ENCODE measurements at places on chromosomes 1 and 21.

DNA sequence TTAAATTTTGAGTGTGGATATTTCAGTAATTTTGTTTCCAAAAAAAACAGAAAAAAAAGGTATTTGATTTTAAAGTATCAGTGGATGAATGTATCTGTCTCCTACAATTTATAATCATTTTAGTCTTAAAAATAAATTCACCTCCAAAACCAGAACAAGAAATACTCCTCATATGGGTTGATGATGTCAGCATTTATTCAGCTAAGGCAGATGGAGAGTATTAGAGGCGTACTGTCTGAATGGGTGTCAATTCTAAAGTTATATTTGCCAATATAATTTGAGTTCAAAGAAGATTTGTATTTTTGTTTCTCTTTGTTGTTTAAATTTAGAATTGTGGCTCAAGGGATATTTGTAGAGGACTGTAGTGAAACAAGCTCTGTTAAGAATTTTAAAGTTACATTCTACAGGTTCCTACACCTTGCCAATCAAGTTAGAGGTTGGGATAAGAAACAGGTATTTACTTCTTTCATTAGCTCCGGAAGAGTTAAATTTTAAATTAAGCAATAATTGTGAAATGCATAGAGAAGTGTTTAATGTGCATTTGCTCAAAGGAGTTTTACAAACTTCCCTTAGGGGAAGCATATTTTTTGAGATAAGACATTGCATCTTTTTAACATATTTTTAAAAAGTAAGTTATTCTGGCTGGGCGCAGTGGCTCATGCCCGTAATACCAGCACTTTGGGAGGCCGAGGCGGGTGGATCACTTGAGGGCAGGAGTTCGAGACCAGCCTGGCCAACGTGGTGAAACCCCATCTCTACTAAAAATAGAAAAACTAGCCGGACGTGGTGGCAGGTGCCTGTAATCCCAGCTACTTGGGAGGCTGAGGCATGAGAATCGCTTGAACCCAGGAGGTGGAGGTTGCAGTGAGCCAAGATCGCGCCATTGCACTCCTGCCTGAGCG is 1.2 kb downstream of the PLA2G4A start:
- no peak for DNase-seq

GRCh38 chr1:30323841-30324240 is 399.5 kb downstream of the MATN1 start:
- no peak for DNase-seq

DNA sequence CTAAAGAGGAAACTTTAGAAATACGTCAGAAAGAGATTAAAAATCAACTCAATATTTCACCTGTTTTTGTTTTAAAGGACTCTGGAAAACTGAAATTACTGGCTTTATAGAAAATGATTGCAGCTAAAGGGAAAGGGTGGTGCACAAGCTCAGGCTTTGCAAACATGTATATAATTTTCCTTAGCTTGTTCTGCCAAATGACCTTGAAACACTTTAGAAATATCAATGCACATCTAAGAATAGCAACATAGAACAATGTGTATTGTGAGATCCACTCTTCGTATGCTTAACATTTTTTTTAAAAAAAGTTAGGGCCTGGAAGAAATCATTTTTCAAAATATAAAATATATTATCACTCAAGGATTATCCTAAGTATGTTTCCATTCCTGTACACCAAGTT is 143.9 kb downstream of the NTPCR start:
- DNase-seq, result no peak

DNA sequence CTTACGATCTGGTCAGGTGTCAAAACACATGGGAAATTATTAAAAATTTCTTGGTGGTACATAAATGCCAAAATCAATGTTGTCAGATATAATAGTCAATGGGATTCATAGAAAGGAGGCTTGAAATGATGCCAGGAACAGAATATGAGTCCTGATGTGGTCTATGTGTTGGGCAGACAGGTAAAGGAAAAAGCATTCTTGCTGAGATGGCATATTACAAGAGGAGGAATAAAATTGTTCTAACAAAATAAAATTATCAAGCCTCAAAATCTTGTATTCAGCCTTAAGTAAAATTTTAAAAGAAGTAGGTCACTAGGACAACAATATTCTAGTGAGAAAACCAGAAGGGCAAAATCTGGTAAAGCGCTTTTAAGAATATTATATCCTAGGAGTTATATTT is 30.9 kb upstream of the EDEM3 start:
- no peak for DNase-seq

DNA sequence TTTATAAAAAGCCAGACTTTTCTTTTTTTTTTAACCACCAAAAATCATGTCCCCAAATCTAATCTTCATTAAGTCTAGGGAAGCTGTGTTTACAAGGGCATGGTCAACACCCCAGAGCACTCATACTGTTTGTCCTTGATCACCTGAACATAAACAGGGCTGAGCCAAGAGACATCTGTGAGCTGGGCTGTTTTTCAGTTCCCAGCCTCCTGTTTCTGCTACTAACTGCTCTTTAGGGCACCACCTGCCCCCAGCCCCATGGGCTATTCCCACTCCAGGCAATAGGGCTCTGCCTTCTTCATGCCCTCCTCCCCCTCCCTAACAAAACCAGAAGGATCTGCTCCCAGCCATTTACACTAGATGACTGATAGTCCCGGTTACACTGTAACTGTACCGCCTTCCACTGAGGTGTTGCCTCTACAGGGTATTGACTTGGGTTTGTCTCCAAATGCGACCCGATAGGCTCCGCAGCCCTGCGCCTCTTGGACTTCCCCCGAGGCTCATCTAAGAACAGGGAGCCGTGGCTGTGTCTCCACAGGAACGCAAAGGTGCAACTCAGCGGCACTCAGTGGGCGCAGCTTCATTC is 11.7 kb upstream of the SLC26A9 start:
- no peak for DNase-seq

- DNase-seq, result no peak
These were observed 29.4 kb downstream of the MIER1 start for GRCh38 chr1:66954208-66954607.

DNA sequence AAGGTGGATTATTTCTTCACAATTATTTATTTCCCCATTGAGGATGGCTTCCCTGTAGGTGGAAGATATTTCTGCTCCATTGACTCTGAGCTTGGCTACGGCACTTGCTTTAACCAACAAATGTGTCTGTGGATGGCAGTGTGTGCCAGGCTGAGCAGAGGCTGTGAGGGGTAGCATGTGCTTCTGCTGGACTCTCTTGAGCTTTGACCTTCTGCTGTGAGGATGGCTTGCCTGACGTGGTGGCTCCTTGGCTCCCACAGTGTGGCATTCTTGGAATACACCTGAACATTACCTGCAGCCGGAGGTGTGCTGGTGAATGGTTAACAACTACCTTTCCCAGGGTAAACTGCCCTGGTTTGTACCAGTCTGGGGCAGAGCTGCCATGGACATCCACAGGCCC is 46.8 kb downstream of the WDR3 start:
- no peak for DNase-seq

DNA sequence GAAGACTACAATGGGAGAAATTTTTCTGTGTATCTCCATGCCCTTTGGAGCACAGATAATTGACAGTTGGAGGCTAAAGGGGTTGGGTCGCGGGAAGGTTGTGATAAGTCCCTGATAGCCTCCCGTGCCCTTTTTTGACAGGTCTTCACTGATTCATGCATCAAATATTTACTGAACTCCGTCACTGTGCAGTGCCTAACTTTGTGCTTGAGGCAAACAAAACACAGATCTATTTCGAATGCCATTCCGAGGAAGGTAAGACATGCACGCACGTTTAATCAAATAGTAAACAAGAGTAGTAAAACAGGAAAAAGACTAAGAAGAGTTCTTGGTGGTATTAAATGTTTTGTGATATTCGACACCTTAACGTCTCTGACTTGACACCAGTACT is 494 bp upstream of the PIP5K1A start:
- DNase-seq, result no peak

GRCh38 chr1:219686171-219686570 is 73.3 kb upstream of the ZC3H11B start:
- DNase-seq, result no peak
